ENCODE measurements at places on chromosomes 1 and 21.

- no peak for DNase-seq
Observed at GRCh38 chr1:34511802-34512201, 243.0 kb upstream of the GJB5 start.

- no peak for DNase-seq
Observed at GRCh38 chr1:97050506-97050905, 328.9 kb downstream of the PTBP2 start.

DNA sequence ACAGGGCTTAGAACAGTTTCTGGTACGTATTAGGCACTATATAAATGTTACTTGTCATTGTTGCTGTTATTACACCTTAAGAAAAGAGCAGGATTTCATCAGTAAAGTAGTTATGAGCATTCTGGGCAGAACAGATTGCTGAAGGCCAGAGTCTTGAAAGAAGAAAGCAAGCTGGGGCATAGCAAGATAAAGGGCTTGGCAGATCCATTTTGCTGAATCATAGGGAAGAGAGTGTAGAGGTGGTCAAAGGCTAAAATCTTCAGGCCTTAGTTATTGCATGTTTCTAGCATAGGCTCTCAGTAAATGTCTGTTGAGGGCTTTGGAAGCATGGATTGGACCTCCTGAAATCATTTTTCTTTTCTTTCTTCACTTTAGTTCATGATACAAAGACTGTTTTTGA lies 67.5 kb downstream of the PLA2G4A start:
- DNase-seq: no peak

DNA sequence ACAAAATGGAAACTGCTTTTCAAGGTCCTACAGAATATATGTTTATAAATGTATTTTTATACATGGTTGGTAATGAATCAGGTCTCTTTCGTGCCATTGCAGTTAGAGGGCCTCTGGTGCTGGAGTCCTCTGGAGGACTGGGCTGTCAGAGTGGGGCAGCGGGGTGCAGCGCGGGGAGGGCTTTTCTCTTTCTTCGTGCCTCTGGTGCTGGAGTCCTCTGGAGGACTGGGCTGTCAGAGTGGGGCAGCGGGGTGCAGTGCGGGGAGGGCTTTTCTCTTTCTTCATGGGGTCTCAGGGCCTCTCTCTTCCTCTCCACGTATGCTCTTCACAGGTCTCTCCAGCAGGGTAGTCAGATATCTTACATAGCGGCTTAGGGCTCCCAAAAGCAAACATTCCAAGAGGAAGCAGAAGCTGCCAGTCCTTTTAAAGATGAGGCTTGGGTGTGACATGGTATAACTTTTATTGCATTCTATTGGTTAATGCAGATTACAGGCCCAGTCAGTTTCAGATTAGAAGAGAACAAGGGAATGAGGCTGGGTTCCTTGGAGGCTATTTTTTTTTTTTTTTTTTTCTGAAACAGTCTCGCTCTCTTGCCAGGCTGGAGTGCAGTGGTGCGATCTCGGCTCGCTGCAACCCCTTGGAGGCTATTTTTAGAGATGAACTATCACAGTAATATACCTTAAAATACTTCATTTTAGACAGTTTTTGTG lies 13.1 kb downstream of the SDCCAG8 start:
- DNase-seq: no peak

GRCh38 chr1:204079608-204079999 lies 6.7 kb downstream of the SOX13 start:
- no peak for DNase-seq

- DNase-seq: no peak
Observed at GRCh38 chr1:46615735-46616134, 876 bp downstream of the MOB3C start.
